ENCODE measurements at places on chromosomes 2 and 18.

GRCh38 chr2:31694444-31694843, 113.7 kb upstream of the SRD5A2 start:
- no peak for DNase-seq

DNA sequence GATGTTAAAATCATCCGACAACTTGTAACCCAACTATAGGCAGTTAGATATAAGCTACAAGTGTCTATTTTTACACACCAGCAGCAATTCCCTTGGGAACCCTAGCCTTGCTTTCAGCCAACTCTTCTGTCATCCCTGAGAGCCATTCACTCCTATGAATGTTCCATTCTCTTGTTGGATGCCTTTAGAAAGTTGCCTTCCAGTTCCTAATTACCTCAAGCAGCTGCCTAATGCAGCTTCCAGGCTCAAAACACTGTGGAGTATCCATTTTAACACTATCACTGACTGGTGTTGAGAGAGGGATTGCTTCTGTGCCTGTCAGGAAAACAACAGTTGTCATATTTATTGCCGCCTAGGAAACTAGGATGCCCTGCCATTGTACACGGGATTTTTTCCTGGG, 402.0 kb upstream of the ACVR2A start:
- no peak for DNase-seq

GRCh38 chr2:239370403-239370802, 30.4 kb downstream of the HDAC4 start:
- no peak for DNase-seq

DNA sequence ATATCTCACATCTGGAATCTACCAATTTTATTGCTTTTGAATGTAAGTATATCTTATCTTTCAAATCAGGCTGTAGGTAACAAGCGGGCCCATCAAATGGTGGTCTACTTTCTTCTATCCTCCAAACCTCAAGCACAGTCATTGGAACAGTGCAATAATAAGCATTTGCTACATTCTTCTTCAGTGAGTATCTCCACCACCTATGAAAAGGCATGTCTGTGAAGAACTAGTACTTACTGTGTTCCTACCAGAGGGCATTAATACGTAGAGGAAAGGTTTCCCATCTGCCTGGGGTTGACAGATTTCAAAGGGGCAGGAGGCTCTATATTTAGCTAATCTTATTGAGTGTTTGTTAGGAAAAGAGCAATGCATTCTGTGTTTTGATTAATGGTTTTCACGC, 411.1 kb downstream of the NCKAP5 start:
- no peak for DNase-seq

DNA sequence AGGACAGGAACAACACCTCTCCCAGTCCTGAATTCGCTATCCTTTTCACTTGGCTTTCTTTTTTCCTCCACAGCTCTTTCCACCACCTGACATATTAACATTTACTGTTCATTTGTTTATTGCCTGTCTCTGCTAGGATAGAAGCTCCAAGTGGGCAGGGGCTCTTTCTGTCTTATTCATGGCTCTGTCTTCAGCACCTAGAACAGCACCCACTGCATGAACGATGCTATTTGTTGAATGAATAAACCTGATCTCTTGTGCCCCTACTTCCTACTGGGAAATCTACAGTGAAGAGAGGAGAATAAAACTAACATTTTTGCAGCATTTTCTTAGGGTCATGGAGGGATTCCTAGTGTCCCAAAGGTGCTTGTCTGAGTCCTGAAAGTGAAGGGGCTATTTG, 24.4 kb upstream of the GAREM2 start:
- DNase-seq = no peak

GRCh38 chr2:42969231-42970150, 177.1 kb upstream of the HAAO start:
- no peak for DNase-seq

GRCh38 chr2:173412628-173413027, 58.0 kb downstream of the CDCA7 start:
- DNase-seq = no peak

- no peak for DNase-seq
These were observed 8.9 kb downstream of the AGBL5 start for GRCh38 chr2:27060323-27060722.

DNA sequence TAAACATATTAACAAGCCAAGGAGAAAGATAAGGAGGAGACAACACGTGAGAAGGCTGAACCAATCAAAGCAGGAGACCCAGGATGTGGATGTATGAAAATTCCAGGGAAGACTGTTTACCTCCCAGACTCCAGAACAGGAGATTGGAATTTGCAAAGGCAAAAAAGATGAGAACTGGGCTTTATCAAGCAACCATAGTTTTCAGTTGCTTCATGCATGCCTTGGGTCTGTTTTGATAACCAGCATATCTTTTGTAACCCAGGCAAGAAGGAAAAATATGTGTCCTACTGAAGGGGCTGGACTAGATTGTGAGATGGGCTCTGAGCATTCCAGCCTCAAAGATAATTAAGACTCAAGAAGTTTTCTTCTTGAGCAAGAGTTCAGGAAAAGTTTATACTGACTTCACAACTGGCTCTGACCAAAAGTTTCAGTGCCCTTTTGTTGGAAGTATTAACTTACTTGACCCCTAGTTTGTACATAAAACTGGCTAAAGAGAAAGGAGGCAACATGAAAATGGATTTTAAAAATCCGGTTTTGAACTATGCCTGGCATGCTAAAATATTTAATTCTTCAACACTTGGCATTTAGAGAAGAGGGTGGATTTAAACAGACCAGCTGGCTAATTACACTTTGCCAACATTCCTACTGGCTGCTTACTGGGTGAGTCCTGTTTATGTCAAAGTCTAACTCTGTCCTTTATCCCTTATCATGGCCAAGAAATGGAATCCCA, 79.3 kb upstream of the CD28 start:
- no peak for DNase-seq

GRCh38 chr18:75393721-75394120, 33.8 kb downstream of the SMIM21 start:
- DNase-seq = no peak

DNA sequence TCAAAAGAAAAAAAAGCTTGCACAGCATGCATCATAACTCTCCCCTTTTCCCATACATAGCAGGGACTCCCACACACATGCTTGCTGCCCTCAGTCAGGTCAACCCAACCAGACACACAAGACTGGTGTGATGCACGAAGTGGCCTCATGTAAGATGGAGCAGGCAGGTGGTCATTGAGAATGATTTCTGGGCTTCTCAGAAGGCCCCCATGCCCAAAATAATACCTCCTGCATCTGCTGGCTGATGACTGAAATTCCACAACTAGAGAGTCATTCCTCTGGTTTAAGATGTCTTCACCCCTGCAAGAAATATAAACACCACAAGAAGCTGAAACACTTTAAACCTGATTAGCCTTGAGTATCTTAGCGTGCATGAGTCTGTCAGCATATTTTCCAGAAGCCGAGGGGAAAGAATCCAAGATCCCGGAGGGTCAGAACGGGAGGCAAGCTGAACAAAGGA, 131.1 kb downstream of the AFF3 start:
- no peak for DNase-seq

GRCh38 chr18:74454279-74454751, 2.8 kb downstream of the DIPK1C start:
- no peak for DNase-seq

- no peak for DNase-seq
These were observed 37.8 kb downstream of the VIT start for GRCh38 chr2:36734304-36734703.

GRCh38 chr2:50895041-50895440, 136.9 kb downstream of the NRXN1 start:
- no peak for DNase-seq

- no peak for DNase-seq
These were observed 127.5 kb downstream of the CD8B2 start for GRCh38 chr2:106614511-106615291.

DNA sequence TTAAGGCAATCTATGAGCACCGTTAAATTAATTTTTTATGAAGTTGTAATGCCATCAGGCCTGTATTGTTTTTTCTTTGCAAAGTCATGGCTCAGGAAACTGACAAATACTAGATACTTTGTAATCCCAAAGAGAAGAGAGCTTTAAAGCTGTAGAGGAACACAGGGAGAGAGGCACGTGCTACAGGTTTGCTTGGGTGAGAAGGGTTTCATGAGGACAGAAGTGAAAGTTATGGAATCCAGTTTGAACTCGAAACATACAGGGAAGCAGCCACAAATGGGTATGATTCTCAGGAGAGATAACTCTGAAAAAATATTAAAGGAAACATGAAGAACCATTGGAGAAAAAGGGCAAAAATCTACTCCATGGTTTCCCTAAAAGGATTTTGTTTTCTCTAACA, 49.8 kb downstream of the CYB5A start:
- DNase-seq = no peak

DNA sequence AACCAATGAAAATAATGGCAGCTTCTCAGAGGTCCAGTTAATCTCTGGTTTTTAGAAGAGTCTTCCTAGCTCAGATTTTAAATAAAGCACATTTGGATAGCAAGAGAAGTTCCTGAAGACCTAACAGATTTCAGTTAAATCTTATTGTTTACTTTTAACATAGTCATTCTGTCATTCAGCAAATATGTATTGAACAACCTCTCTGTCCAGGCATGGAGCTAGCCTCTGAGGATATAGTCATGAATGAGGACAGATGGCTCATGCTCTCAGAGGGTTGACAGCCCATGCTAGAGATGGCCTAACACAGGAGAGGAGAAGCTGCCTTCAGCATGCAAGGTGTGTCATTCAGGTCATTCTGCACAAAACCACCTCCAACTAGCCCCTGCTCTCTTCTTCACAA, 6.2 kb downstream of the CCBE1 start:
- DNase-seq = no peak

DNA sequence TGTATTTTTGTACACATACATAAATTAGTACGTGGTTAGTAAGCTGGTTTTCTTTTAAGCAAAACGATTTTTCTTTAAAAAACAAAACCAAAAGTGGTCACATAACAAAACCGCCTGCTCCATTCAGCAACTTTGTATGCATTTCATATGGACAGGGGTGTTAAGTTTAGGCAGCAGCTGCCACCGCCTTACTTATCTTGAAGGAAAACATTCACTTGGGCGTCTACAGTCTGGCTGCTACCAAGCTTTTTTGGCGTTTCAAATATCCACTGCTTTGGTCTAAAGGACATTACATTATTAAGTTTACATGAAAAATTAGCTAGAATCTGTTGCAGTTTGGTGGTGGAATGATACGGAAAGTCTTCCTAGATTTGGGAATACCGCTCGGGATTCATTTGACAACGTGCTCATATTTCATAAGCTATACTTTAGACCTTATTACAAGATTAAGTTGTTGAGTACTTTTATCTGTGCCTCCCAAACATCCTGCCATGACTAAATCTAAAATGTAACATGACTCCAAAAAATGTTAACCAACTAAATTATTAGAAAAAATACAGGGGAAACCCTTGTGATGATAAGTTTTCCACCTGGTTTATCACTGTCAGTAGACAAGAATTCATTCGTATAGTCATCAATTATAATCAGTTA, 214.8 kb downstream of the NEDD4L start:
- no peak for DNase-seq

- DNase-seq = no peak
These were observed 789.7 kb upstream of the SLC39A10 start for GRCh38 chr2:194867328-194867727.

GRCh38 chr2:172098287-172098649, 4.4 kb downstream of the DLX2 start:
- no peak for DNase-seq

All from stimulated activated CD8-positive, alpha-beta memory T cell treated with anti-CD3 and anti-CD28 coated beads, Interleukin-7, amount 100 ng/mL, for 1 hour (primary cell).